Effector CD4-positive, alpha-beta T cell (primary cell): ENCODE measurements at places on chromosomes 2 and 18.

DNA sequence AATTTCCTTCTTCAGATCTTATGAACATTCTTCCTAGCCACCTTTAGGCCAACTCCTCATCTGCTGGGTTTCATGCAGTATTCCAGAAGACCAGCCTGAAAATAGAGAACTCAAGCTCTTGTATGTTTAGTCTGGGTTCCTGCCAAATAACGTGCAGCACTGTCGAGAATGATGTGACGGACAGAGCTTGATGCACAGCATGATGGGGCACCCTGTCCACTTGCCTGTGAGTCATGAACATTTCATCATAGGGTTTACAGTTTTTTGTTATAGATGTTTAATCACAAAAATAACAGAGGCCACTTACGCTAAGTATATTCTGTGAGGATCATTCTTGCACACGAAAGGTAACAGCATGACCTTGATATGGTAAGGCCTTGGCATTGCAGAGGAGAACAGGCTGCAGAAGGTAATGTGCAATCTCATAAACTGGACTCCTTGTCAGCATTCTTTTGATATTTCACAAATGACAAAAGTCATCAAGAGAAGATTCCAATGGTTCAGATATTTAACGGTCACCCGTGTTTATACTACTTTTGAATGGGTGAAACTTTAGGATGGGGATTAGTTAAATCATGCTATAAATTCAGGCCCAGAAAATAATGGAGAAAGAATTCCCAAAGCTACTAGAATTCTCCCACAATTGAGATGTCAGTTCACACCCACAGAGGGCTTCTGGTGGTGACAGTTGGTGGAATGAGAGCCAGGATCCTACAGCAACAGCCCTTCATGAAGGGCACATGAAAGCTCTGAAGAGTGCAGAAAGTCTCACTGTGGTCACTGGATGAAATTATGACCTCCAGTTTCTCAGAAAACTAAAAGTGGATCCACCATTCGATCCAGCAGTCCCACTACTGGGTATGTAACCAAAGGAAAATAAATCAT, 396.1 kb upstream of the RAB12 start:
- no peak for DNase-seq

- DNase-seq = no peak
Measured at GRCh38 chr18:13513481-13513880, 212.9 kb downstream of the FAM210A start.

- no peak for DNase-seq
Measured at GRCh38 chr2:146677280-146677679, 1167.5 kb upstream of the ACVR2A start.

GRCh38 chr18:213966-214365, 53.9 kb downstream of the THOC1 start:
- no peak for DNase-seq

DNA sequence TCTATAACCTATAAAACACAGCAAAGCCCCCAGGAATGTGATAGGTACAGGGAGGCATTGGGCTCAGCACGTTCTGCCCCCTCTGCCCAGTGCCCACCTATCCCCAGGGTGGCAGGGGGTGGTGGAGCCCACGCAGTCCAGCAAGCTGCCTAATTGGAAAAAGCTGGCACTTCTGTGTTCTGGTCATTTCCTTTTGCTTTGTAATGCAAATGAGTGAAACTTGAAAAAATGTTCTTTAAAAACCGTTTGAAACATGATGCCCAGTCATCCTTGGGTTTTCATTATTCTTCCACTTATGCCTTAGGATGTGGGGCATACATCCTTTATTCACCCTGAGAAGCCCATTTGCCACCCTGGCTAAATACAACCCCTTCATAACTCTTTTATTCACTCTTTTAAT, 89.9 kb upstream of the LTBP1 start:
- no peak for DNase-seq

- no peak for DNase-seq
Measured at GRCh38 chr2:35454966-35455638, 900.5 kb upstream of the CRIM1 start.

GRCh38 chr18:23565916-23566547, 20.3 kb downstream of the NPC1 start:
- no peak for DNase-seq

DNA sequence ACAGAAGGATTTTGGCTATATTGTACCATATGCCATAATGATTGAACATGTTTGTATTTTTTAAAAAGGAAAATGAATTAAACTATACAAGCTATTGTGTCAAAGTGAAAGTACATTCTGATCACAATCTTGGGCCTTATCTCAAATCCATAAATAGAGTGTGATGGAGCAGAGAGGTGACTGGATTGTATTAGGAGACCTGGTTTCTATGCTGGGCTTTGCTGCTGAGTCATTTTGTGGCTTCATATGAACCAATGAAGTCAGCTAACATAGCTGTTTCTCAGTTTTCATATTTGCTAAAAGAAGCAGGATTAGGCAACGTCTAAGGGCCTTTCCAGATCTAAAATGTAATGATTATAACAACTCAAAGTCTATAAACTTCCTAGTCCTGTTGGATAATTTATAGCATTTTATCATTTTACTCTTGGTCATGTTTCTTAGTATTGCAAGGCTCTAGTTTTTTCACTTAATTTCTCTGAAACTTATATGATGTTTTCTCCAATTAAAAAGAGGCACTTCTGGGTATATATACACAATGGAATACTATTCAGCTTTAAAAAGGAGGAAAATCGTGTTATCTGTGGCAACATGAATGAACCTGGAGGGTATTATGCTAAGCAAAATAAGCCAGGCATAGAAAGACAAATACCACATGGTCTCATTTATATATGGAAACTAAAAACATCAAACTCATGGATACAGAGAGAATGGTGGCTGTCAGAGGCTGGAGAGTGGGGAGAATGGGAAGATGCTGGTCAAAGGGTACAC, 112.3 kb downstream of the MEP1B start:
- no peak for DNase-seq

DNA sequence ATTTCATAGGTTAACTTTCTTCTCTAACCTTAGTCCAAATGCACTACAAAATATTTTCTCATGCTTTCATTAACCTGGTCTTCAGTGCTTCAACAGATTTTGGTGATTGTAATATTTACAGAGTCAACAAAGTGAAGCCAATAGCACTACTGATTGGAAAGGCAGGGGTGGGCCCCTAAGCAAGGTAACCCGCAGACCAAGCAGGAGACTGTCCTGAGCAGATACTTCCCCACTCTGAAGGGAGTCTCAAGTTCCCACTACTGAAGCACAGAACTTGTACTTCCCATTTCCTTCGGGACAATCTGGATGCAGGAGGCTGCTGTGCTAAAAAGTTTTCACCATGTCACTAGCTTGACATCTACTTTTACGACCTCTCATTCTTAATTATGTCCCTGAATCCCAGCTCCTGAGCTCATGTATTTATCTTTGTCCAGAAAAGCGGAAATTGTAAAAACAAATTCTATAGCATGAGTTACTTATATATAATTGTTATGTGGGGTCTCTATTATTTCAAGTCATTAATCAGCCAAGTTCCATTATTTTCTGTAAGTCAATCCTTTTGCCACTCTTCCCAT, 311.6 kb upstream of the REV1 start:
- no peak for DNase-seq
